ENCODE measurements at places on chromosomes 4 and X.

GRCh38 chrX:107823456-107823855, 2.2 kb upstream of the MID2 start:
- no peak for DNase-seq

DNA sequence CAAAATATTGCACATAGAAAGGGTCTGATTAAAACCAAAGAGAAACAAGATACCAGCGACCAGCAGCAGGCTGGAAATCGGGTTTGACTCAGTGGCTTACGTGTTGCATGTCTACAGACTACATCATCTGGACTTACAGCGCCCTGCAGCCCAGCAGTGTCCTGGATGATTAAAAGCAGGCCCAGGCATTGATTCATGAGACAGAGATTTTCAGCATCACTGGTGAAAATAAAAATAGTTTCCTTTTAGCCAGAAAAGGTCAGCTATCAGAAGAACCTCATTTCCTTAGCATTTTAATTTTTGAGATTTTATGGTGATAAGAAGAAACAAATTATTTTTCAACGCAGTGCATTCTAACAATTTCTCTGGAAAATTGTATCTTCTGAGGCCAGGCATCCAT, 190.6 kb downstream of the PTTG2 start:
- DNase-seq, result no peak

DNA sequence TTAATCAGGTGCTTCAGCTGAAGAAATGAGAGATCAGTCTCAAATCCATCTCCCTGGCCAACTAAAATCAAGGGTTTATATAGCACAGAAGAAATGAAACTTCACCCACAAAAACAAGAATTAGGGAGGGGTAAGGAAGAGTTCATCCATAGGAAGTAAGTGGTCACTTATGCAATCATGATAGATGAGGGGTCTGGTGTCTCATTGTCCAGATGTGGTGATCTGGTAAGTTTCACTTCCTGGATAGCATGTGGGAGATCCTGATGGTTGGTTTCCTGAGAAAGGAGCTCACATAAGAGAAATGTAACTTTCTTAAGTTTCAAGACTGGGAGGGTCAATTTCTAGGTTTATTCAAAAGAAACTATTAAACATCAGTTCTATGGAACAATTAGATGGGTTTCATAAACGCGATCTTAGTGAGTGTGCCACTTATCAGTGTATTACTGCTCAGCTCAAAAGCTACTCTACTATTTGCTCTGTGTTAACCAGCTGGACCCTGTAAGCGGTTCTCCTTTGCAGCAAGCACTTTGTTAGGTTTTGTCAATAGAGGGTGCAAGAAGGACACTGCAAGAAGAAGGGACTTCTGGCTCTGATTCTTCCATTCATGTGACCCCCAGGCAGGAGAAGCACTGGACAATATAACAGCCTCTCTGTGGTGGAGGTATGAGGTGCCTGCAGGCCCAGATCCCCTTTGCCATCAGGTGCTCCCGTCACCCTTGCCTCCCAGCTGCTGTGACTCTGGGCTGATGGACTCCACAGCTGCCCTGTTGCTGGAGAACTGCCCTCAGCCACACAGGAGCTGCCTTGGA, 35.4 kb upstream of the HPSE start:
- no peak for DNase-seq

- DNase-seq, result no peak
These were observed 235.5 kb downstream of the GALNTL6 start for GRCh38 chr4:172048666-172049065.

DNA sequence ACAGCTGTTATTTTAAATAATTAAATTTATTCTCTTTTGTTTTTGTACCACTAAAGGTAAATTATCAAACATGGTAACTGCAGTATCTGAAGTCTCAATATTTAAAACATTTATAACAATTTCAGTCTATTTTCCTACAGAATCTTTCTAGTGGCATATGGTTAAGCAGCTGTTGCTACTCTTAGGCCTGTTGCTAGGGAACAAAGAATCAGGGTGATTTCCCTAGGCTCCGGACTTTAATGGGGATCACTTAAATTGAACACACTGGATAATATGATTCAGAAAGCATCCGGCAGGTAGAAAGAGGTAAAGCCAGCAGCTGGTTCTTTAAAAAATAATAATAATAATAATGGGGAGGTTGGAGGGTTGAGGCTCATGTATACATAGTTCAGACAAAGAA, 17.6 kb downstream of the FBXO8 start:
- DNase-seq, result no peak

GRCh38 chr4:149987330-149988086, 90.7 kb upstream of the DCLK2 start:
- no peak for DNase-seq

GRCh38 chr4:2417226-2417764, 1.1 kb downstream of the ZFYVE28 start:
- no peak for DNase-seq

DNA sequence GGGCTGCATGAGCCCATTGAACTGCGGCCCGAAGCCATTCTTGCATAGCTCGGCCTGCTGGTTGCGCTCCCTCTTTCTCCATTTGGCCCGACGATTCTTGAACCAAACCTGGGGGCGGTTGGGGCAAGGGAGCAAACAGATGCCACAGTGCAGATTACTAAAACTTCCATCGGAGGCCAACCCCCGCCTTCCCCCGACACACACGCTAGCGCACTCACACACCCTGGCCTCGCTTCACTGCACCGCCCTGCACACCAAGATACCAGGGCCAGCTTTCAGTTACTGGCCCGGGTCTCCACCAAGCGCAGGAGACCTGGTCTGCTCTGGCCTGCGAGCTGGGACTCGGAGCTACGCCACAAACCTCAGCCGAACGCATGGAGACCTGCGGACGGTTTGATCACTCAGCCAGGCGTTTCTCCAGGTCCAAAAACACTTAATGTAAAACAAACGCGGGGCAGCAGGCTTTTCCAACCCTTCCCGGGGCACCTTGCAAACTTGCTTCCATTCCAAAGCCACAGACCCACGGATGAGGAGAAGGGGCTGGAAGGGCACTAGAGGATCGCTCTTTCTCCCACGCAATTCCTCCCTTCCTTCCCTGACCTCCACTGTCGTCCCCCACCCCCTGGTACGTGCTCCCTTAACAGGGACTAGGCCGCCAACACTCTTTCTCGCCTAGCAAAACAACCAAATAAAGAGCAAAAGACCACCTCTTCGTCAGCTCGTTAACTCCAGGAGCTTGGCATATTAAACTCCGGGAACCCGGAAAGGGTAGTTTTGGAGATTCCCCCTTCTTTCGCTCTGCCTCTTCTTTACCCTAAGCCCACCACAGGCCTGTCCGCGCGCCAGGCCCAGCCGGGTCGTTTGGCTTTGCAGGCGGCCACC, 4.1 kb downstream of the PITX2 start:
- DNase-seq, result no peak

DNA sequence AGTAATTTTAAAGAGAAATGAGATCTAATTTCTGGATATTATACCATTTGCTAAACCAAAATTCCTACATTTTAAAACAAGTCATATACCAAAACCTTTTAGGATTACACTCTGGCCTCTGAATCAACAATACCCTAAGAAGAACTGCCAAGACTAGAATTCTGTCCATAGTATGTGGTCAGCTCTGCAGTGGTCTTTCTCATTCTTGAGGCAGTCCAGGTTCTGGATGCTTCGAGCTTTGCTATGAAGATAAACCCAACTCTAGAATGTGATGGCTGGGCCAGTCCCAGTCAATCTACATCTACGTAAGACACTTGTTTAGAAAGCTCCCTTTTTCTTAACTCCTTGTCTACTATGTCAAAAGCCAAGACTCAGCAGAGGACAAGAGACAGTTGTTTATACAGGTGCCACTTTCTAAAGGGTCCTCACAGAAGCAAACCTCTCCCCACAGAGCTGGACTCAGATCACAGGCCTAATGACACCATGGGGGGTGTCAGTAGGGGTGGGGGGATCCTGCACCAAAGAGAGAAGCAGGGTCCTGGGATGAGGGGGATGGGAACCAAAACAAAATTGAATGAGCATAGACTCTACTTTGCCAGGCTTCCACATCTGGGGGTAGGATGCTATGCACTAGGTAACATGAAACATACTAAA, 63.2 kb downstream of the SH3RF1 start:
- no peak for DNase-seq

GRCh38 chrX:70456256-70456655, 11.6 kb downstream of the DLG3 start:
- DNase-seq, result no peak

GRCh38 chrX:40479777-40480318, 100.9 kb upstream of the ATP6AP2 start:
- DNase-seq, result no peak

DNA sequence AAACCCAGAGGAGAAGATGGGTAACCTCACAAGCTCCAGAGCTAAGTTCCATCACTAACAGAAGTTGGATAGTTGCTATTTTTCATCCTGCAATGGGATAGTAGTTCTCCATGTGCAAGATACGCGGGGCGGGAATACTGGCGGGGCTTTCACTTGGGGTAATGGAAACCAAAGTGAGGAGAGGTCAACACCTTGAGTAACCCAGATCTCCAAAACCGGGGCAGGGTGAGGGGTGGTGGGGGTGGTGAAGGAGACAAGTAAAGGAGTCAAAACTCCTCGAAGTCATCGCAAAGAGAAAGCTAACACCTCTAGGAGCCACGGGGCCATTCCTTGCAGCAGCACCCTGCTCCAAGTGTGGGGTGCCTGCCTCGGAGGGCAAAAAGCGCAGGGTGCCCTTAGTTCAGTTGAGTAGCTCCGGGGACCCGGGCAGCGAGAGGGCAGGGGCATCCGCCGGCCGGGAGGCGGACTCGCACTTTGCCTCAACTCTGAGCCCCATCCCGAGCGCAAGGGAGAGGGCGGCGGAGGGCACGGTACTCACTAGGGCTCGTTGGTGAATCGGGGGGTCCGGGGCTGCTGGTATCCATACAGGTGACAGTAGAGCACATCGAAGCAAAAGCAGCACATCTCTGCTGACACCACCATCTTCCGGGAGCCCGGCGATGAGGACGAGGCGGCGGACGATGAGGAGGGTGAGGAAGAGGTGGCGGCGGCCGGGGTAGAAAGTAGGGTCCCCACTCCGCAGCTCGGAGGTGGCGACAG, 645 bp downstream of the AMMECR1 start:
- peak; percentile 5 for DNase-seq

GRCh38 chr4:102263024-102263787, 82.1 kb downstream of the SLC39A8 start:
- no peak for DNase-seq

DNA sequence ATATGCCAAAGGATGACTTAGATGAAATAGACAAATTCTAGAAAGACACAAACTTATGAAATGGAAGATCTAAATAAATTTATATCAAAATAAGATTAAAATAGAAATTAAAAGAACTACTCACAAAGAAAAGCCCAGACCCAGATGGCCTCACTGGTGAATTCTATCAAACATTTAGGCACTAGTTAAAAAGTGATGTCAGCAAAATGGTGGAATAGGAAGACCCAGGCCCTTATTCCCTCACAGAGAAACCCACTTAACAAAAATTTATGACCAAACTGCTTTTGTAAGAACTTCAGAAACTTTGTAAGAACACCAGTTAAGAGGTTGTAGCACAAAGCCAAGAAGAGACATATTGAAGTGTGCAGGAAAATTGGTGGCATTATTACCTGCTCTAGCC, 129.5 kb downstream of the GATB start:
- DNase-seq, result no peak

DNA sequence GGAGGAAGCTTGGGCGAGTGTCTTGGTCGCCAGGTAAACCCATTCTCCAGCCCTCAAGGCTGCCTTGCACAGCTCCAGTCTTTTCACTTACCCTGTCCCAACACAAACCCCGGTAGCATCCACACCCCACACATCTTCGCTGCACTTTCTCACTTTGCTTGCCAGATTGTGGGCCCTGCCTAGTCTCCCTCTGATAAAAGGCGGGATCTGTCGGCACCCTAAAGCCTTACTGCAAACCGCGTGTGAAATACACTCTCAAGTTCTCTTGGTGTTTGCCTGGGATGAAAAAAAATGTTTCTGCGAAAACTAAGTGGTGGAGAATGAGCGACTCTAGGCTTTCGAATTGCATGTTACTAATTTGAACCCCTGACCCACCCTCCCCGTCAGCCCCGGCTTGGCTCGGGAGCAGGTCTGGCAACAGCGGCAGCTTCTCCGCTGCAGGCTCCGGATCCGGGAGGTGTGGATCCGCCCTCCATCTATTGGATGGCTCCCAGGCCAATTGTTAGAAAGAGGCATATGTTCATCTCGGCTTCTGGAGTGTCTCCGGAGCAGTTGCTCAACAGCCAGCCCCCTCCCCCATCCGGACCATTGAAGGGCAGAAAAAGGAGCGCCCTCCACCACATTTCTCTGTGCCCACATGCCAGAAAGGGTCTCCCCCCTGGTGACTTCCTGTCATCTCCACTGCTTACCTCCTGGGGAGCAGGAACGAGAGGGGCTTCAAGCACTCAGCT, 3.0 kb upstream of the CITED1 start:
- no peak for DNase-seq

GRCh38 chrX:8955511-8955910, 78.4 kb downstream of the FAM9B start:
- no peak for DNase-seq

- no peak for DNase-seq
These were observed 229.3 kb downstream of the ANKRD50 start for GRCh38 chr4:124483048-124483906.

GRCh38 chrX:97045470-97045869, 161.8 kb downstream of the RPA4 start:
- no peak for DNase-seq

DNA sequence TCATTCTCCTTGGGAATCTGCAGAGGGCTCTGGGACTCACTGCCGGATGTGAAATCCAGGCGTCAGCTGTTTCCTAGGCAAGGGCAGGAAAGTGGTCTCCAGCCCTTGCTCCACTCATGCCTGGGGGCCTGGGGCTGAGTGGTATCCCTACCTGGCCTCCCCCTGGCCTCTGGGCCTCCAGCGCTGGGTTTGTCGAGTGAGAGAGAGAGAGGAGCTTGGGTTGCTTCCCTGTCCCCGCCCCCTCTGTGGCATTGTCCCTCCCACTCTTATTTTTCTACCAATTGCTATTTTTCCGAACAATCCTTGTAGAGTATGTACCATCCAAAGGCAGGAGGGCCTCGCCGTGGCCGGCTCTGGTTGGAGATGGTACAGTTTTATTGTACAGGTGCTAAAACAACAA, 53.1 kb downstream of the ELF4 start:
- no peak for DNase-seq

DNA sequence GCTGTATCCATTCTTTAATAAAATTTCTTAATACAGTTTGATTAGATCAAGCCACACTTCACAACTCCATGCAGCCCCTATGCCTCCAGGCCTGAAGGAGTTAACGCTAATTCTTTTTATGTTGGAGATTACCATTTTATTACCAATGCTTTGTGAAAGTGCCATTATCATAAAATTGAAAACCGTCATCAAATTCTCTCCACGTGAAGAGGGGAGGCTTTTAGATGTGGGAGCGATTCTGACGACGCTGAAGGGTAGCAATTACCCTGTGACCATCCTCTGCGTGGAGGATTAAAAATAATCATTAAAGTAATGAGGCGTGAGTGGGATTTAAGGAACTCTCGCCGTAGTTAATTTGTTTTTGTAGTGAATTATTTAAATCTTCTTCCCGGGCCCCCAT, 278.8 kb downstream of the CRLF2 start:
- DNase-seq, result no peak

- no peak for DNase-seq
These were observed 77.7 kb downstream of the NR3C2 start for GRCh38 chr4:148364525-148364924.

GRCh38 chr4:142940425-142941330, 94.6 kb upstream of the INPP4B start:
- DNase-seq, result no peak

GRCh38 chr4:53424280-53424679, 46.8 kb downstream of the FIP1L1 start:
- no peak for DNase-seq

All from CD4-positive, alpha-beta T cell treated with Interferon gamma for 1 hour (primary cell).